ENCODE measurements at places on chromosomes 2 and 18.

DNA sequence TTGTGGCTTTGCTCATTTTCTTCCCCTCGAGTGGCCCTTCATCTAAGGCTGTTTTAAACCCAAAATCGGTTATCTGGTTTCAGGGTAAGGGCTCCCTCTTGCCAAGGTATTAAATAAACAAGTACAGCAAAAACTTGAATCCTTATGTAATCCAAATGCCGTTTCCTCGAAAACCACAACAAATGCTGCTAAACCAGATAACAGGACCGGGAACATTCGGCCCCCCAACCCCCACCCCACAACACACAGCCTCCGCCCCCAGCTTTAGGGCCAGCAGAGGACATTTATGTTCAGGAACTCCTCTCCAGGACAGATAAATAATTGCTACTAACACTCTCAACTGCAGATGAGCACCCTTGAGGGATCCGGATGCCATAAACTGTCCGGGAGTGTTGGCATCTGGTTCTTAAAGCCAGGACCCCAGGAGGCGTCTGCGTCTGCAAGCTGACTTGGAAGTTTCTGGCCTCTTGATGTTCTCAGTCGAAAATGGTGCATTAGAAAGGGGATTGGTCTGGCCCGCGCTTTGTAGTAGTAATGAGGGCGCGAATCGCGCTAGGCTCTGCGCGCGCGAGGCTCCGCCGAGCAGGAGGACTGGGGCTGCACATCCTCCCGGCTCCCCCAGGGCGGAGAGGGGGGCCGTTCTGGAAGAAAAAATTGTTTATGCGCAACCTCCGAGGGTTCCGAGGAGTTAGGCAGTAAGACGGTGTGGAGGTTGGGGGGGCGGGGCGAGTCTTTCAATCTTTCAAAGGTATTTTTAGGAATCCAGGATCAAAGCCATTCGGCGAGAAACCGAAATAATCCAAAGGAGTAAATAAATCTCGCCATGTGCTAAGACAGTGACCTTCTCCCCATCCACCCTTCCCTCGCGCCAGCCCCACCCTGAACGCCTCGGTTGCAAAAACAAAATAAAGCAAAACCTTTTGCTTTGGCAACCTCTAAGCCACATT lies 3.9 kb upstream of the ID2 start:
- DNase-seq: no peak

GRCh38 chr2:7835693-7836680 lies 845.9 kb upstream of the ID2 start:
- DNase-seq: no peak

- no peak for DNase-seq
These were observed 151.9 kb upstream of the CWC22 start for GRCh38 chr2:180158961-180159360.

- DNase-seq: no peak
These were observed 264.9 kb downstream of the MREG start for GRCh38 chr2:215748446-215748845.

DNA sequence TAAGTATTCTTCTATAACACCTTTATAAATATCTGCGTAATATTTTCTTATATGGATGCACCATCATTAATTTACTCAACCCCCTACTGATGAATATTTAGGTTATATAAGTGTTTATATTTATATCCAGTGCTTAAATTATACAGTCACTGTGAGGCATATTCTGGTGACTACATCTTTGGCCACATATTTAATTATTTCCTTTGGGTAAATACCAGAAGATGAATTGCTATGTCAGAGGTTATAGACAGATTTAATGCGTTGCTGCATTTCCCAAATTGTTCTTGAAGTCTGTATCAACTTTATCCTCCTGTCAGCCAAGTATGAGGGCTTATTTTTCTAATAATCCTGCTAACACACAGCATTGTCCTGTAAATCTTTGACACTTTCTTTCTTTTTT lies 18.7 kb downstream of the DYSF start:
- DNase-seq: no peak

GRCh38 chr2:38274286-38275276 lies 102.5 kb downstream of the ATL2 start:
- DNase-seq: no peak

GRCh38 chr18:41121116-41121826 lies 833.8 kb upstream of the PIK3C3 start:
- DNase-seq: no peak

- no peak for DNase-seq
These were observed 78.9 kb downstream of the CPS1 start for GRCh38 chr2:210635257-210635656.

DNA sequence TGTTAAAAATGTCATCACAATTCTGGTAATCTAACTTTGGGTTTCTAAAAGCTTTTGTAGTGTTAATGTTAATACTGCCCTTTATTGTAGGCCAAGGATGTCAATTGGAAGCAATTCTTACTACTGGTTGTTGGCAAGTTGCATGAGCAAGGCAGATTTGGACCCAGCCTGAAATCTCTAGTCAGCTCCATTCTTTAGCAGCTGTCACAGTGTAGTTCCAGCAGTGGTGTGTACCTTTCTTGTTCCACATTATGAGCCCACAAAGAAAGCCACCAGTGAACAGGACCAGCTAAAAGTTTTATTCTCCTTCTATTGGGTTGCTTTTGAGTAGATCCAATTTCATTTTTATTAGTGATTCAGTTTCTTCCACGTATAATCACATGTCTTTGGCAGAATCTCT lies 133.8 kb downstream of the CAMKMT start:
- DNase-seq: no peak

- no peak for DNase-seq
These were observed 561.1 kb upstream of the SETBP1 start for GRCh38 chr18:44119607-44120006.

GRCh38 chr18:11078491-11078890 lies 70.9 kb downstream of the PIEZO2 start:
- DNase-seq: no peak

DNA sequence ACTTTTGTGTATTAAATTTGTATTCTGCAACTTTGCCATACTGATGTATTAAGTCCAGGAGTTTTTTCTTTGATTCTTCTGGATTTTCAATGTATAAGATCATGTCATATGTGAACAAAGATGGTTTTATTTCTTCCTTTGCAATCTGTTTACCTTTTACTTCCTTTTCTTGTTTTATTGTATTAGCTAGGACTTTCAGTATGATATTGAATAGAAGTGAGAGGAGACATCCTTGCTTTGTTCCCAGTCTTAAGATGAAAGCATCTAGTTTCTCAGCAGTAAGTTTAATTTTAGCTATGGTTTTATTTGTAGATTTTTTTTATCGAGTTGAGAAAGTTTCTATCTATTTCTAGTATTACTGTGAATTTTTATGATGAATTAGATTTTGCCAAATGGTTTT lies 25.5 kb downstream of the VRK2 start:
- no peak for DNase-seq

DNA sequence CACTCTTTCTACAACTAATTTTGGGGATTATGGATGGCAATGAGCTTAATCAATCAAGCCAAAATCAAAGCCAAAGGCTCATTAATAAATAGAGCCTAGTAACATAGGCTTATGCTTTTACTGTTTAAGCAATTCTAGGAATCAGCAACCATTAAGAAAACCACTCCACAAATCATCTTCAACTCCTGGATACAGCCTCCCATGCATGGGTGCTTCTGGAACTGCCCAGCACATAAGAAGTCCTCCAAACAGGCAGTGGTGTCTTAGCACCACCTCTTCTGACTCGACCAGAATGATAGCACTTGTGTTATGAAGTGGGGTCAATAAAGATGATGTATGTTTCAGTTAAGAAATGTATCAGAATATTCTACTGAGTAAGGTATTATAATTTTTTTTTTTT lies 104.4 kb upstream of the SERPINE2 start:
- DNase-seq: no peak

DNA sequence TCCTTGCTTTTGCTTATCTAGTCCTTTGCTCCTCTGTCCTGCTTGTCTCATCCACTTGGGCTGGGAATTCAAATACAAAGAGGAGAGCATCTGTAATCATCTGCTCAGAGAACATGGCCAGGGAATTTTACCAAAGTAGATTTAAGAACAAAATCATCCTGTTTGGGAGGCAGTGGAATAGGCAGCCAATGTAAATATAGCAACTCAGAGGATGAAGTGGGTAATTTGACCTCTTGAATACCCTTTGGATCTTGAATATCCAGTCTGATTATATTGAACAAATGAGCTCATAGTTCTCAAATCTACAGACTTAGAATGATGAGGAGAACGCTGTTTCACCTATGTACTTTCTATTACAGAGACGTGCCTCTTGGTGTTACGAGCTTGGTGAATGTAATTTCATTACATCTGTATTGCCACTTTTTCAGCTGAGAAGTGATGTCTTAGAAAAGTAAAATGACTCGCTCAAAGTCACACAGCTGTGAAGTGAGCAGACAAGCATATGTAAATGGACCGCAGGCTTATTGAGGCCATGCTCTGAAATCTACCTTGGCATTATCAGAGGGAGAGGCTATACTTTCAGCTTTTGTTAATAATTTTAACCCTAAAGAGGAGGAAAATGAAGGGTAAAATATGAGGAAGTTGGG lies 266.3 kb downstream of the MTX2 start:
- DNase-seq: no peak

GRCh38 chr2:177666408-177666807 lies 273.8 kb downstream of the AGPS start:
- no peak for DNase-seq

- no peak for DNase-seq
These were observed 11.8 kb downstream of the DSC3 start for GRCh38 chr18:31030574-31031278.

DNA sequence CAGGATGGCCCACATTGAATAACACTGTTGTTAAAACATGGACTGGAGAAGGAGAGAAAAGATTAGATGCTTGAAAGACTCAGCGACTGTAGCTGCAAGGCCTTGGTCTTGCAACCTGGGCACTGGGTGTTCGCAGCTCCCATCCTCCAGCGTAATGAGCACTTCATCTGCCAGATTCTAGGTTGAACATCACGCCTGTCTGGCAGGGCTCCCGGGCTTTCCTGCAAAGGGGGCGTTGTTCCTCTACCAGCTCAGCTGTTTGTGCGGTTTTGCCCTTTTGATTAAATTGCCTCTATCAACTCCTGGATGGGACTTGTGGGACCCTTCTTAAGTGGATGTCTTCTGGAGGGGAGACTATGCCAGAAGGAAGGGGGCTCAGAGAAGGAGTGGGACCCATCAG lies 215.4 kb downstream of the KLHL29 start:
- DNase-seq: no peak

DNA sequence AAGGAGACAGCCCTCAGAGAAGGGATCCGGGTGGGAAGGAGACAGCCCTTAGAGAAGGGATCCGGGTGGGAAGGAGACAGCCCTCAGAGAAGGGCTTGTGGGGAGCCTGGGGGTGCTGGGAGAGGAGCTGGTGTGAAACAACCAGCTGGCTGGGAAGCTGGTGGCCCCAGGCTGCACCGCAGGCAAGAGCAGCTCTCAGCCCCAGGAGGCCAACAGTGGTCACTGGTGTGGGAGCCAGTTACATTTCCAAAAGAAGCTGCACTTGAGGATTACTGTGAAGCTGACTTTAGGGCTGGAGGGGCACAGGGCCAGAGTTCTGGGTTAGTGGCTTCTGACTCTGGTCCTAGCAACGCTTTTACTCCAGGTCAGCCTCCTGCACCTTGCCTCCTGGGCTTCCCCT lies 3.3 kb downstream of the HES6 start:
- no peak for DNase-seq

- no peak for DNase-seq
These were observed 1.8 kb upstream of the NPAS2 start for GRCh38 chr2:100818003-100818605.

- peak; percentile 29 for DNase-seq
These were observed 105.9 kb downstream of the LBH start for GRCh38 chr2:30336978-30337841.

GRCh38 chr2:204974487-204974886 lies 429.2 kb downstream of the PARD3B start:
- no peak for DNase-seq
